CD4-positive, alpha-beta T cell treated with Interleukin-4 for 4 hours (primary cell): ENCODE measurements at places on chromosomes 1 and 21.

- no peak for DNase-seq
Observed at GRCh38 chr1:90012300-90012699, 17.4 kb downstream of the ZNF326 start.

DNA sequence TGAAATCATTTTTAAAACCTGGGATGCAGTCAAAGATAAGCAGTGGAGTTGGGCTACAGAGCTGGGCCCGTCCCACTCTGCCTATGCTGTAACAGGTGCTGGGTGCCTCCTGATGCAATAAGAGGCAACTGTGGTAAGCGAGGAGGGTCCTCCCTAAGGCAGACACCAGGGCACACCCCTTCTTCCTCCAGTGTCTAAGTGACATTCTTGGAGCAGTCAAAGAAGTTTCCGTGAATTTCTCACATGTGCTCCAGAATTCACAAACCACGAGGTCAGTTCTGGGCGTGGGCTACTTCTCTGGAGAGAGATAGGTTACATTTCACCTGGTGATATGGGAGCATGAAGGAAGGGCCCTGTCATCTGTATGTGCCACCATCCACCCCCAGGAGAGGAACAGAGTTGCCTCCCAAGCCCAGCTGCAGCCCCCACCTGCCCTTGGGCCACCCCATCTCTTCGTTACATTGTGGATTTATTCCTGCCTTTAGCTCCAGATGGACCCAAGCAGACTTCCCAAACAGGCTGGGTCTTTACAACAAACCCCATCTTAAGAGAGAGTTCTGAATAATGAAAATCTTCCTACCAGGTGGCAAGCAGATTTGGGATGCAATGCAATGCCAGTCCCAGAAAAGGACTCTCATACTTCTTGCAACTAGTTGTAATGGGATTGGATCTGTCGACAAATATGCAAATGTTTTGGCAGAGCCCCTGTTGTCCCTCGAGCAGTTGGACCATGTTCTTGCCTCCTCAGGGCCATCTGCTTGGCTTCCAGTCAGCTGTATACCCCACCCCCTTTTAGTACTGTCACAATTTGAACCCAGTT, 82.5 kb upstream of the CNTN2 start:
- no peak for DNase-seq

- DNase-seq: no peak
Observed at GRCh38 chr1:207003210-207003609, 29.3 kb downstream of the C1orf116 start.

GRCh38 chr1:41712695-41713094, 206.0 kb downstream of the HIVEP3 start:
- DNase-seq: no peak
